ENCODE measurements at places on chromosomes 13 and 19.
A peak's percentile ranks its signal among the peaks of the same experiment; 100 is the strongest.

- no peak for DNase-seq
Observed at GRCh38 chr19:39969266-39969665, 1.7 kb upstream of the PSMC4 start.

DNA sequence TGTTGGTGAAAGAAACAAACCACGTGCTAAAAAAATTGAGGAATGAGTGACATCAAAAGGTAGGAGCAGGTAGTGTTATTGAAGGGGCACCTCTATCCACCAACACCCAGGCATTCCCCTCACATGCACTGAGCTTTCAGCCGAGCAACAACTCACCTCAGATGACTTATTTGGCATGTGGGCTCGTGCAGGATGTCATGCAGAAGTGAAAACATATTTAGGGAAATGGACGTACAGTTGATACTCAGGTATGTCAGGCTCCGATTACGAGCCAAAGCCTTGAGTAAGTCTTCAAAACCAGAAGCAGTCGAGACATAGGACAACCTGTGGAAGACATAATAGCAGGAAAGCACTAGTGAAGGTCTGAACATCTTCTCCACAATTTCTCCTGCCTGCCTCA, 30.4 kb downstream of the NLRP11 start:
- DNase-seq, result no peak

GRCh38 chr13:102392481-102393209, 9.2 kb downstream of the FGF14 start:
- DNase-seq, result no peak

DNA sequence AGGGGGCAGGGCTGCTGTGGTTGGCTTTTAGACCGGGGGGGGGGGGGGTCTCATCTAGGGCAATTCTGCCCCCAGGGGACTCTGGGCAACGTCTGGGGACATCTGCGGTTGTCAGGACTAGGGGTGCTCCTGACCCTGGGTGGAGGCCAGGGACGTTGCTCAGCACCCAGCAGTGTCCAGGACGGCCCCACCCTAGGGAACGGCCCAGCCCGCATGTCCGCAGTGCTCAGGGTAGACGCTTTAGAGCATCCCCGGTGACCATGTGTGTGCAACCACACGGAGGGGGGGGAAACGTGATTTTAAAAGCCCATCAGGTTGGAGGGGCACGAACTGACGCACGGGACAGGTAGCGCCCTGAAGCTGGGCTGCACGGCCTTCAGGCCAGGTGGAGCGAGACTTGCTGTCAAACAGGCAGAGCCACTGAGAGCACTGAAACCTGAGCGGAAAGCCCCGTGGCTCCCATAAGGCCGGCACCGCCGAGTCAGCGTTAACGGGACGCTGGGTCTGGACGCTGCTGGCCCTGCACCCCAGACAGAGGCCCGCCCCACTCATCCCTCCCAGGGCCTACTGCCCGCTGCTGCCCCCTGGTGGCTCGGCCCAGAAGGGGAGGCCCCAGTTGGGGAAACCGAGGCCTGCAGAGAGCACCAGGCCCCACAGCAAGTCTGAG, 8.3 kb downstream of the CACTIN start:
- DNase-seq, result peak; percentile 40

GRCh38 chr13:34421858-34422475, 520.1 kb upstream of the NBEA start:
- no peak for DNase-seq

- no peak for DNase-seq
Observed at GRCh38 chr19:14021474-14021873, 6.5 kb upstream of the RLN3 start.

GRCh38 chr19:18167011-18167410, 6.6 kb upstream of the IFI30 start:
- no peak for DNase-seq

DNA sequence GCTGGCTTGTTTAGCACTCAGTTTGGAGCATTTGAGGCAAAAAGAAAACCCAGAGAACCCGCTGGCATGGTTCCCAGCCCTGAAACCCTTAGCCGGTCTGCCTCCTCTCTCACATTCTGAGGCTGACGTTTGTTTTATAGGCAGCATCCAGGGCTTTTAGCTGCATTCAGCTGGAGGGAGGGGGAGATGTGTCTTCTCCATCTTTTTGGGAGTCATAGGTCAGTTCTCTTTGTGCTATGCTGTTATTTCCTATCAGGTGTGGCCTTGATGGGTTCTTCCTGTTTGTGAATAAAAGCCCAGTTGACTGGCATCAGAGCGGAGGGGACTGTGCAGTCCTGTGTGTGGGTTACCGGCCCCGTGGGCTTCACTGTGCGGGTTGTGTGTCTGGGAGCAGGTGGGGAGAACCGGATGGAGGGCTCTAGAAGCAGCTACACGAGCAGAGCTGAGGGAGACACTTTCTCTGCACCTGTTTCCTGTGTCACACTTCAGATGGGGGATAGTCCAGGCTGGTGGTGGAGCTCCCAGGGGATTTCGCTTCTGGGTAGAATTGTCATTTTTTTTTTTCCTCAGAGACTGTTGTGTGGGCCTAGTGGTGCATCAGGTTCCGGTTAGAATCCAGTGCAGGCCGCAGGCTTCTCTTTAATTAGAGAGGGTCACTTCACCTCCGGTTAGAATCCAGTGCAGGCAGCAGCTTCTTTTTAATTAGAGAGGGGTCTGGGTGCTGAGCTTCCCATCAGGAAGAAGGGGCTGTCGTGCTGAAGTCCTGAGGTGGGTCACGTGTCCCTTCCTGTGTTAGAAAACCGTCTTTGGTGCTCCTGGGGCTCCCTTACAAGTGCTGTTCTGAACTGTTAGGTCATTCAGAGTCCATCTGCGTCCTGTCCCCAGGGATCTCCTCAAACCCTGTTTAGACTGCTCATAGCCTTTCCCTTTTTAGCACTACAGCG, 69.6 kb downstream of the ARHGEF7 start:
- peak; percentile 15 for DNase-seq

DNA sequence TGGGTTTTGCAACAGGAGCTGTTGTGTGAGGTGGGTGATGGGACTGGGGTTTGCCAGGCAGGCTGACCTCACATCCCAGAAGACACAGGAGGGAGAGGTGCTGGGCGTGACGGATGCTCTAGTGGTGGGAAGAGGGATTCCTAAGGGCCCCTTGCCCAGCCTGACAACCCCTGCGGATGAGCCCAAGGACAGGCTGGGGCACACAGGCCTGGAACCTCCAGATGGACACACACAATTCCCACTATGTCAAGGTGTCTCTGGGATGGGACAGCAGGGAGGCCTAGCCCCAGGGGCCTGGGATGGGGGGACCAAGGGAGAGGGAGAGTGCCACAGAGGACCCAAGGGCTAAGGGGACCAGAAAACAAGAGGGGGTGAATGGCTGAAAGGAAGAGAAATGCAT, 191.5 kb downstream of the ZNF536 start:
- DNase-seq, result no peak

GRCh38 chr13:43132257-43132656, 108.9 kb downstream of the DNAJC15 start:
- no peak for DNase-seq

- no peak for DNase-seq
Observed at GRCh38 chr13:112818698-112819045, 128.8 kb downstream of the ATP11A start.

DNA sequence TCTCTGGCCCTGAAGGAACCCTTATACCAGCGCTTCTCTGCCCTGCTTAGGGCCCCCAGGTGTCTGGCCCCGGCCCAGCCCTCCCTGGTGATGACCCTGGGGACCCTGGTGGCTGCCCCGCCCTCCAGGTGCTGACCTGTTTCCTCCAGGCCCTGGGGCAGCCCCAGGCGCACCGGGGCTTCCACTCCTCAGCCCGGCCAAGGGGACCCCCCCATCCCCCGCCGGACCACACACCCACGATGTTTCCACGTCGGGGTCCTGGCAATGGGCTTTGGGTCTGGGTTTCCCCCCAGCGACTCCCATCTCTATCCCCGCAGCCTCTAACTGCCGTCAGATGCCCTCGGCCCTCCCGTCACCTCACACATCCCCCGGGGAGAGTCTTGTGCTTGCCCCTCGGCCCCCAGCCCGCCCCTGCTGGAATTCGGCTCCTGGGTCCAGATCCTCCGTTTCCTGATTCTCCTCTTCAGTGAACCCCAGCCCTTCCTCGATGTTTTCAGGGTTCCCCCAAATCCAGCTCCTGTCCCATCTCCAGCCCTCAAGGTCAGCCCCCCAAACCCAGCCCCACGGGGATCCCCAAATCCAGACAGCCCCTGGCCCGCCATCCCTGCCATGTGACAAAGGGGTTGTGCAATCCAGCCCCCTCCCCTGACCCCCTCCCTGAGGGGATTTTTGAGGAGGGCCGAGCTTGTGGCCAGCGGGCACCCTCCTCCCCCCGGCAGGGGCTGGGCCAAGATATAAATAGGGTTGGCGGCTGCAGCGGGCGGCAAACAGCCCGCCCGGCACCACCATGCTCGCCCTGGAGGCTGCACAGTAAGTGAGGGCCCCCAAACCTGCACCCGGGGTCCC, at the start of gene SPIB:
SPIB (plus strand) TSS at position 763 of the 846 bp plus-strand sequence; CDS start at position 788, 25 bp downstream.
- DNase-seq, result no peak

DNA sequence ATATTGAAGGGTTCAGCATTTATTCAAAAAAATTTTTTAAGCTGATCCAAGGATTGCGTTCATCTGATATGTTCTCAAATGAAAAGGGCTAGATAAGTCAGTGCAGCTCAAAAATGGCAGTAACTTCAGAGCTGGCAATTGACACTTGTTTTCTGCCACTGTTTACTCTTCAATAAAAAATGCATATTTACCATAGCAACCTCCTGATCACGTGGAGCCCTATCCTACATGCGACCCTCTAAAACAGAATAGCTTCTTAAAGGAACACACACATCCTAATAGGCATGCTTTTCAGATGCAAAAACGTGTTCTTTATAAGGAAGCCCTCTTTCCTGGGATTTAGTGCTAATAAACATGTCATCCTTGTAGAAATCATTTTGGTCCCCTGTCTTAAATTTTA, 150.2 kb downstream of the ZNF536 start:
- no peak for DNase-seq

GRCh38 chr13:76148926-76149325, 512.8 kb downstream of the LMO7 start:
- no peak for DNase-seq

- no peak for DNase-seq
Observed at GRCh38 chr13:56201834-56202233, 938.9 kb upstream of the PRR20A start.

DNA sequence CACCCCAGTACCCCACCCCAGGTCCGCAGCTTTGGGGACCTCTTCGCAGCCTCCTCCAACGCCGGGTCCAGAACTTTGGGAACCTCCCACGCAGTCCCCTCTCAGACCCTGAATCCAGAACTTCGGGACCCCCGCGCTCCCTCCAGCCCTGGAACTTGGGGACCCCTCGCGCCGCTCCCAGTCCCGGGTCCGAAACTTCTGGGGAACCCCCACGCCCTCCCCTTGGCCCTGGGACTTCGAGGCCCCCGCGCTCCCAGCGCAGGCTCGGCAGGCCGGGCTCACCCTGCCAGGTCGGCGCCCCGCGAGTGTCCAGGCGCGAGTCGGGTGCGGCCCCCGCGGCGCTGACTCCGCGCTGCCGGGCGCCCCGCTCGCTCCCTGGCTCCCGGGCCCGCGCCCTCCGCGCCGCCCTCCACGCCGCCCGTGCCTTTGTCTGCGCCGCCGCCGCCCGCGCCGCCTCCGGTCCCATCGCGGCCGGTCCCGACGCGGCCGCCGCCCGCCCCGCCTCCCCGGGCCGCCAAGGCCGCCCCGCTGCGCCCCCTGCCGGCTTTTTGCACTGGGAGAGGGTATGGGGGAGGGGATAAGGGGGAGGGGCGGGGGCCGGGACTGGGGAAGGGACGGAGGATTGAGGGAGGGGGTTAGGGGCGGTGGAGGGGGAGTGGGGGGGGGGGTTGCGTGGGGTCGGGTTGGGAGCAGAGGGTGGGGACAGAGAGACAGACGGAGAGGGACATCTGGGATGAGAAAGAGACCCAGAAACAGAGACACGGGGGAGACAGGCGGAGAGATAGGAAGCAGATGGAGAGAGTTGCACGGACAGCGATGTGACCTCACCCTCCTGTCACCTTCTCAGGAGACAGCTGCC, at the start of gene HOMER3:
HOMER3 (minus strand) TSS at position 449 of the 859 bp plus-strand sequence. CDS start 2,235 bp downstream, outside the sequence.
- DNase-seq, result peak; percentile 47

DNA sequence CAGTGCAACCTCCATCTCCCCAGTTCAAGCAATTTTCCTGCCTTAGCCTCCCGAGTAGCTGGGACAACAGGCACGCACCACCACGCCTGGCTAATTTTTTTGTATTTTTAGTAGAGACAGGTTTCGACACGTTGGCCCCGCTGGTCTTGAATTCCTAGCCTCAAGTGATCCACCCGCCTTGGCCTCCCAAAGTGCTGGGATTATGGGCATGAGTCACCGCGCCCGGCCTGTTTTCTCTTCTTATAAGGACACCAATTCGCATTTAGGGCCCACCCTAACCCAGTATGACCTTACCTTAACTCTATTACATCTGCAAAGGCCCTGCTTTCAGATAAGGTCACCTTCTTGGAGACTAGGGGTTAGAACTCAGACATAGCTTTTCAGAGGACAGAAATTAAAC, 35.1 kb downstream of the TMEM161A start:
- no peak for DNase-seq

GRCh38 chr13:23381866-23382265, 51.6 kb downstream of the SACS start:
- no peak for DNase-seq

DNA sequence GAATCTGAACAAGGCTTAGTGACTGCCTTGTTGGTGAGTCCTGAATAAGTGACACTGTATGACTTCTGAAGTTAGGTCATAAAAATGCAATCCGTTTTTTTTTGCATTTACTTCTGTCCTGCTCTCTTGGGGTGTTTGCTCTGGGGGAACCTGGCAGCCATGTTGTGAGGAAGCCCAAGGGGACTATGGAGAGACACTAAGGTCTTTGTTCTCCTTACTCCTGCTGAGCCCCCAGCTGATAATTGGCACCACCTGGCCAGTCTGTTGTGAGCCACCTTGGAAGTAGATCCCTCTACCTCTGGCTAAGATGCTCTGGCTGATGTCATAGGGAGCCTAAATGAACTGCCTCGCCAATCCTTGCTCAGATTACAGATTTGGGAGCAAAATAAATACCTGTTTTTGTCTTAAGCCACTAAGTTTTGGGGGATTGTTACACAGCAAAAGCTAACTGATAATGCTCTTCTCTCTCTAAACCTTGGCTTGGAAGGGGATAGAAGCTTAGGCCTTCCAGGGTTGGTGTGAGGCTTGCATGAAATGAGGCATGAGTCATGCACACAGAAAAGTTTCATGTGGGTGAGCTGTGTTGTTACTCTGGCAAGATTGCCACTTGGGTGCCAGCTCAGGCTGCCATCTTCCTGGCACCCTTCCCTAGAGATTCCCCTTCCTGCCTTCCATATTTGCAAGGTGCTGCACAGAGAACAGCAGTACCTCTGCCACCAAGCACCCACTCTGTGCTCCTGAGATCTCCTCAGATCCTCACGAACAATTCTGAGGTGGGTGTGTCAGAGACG, 10.1 kb downstream of the TUBB4A start:
- DNase-seq, result no peak

GRCh38 chr19:54266133-54266532, 9.1 kb upstream of the LILRB5 start:
- DNase-seq, result peak; percentile 13

- DNase-seq, result no peak
Observed at GRCh38 chr19:50815439-50815838, 8.1 kb downstream of the KLK1 start.

DNA sequence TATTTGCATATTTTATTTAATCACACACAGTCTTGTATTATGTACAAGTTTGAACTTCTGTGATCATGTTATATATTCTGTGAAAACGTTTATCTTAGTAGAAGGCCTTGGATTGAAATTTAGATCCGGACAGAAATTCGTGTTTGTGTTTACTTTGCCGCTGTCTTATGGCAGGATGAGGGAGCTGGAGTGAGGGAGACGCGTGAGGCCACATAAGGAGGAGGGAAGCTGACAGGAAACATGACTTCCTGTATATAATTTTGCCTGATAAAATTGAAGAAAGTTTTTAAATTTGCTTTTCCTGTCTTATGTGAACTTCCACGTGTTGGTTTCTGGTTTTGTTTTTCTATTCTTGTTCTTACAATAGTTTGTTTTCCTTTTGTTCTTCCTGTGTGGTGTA, 200.2 kb downstream of the MTUS2 start:
- no peak for DNase-seq
